ENCODE measurements at places on chromosomes 4 and X.

GRCh38 chrX:18946157-18946556 lies 37.8 kb downstream of the PHKA2 start:
- no peak for DNase-seq

GRCh38 chr4:185244763-185245162 lies 35.4 kb downstream of the SNX25 start:
- DNase-seq, result no peak

DNA sequence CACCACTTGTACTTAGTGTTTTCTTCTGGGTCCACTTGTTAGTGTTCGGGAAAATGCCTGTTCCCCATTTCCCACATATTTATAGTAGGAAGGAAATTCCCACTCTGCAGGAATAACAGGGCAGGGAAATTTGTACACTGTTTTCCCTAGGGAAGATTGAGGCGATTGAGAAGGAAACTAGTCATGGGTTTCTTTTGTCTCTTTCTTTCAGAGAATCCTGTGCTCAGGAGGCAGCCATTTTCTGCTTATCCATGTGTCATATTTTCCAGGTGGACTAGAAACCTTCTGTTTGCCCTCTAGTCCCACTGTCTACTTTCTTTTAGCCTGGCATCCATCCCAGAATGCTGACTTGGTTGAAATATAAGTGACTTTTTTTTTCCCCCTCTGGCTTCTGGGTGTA lies 299.1 kb upstream of the ANKRD50 start:
- no peak for DNase-seq

DNA sequence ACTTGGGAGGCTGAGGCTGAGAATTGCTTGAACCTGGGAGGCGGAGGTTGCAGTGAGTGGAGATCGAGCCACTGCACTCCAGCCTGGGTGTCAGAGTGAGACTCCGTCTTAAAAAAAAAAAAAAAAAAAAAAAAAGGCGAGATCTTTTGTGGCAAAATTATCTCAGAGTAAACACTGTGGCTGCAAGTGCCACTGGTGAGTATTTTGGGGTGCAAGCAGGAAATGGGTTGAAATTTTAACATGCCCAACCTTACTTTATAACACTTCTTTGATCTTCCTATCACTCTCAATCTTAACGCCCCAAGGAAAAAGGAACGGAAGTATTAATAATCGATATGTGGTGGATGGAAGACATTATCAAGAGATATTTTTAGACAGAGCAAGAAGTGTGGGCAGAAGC lies 32.1 kb downstream of the SLC34A2 start:
- DNase-seq, result no peak

DNA sequence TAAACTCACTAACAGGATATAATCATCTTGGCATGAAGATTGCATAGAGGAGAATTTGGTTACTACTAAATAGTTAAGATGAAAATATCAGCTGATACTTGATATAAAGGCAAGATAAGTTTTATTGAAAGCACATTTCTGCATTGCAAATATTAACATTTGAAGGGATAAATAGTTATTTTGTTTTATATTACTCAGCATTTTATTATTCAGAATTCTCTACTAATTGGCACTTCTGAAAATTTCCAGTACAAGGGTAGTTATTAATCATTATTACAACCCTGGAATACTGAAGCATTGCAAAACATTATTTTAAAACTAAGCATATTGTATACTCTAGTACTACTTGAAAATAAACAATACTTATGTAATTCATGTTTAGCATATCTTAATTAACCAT lies 32.7 kb upstream of the AREG start:
- DNase-seq, result no peak

GRCh38 chrX:132744470-132744869 lies 214.0 kb downstream of the HS6ST2 start:
- DNase-seq, result no peak

All from NCI-H1105 treated with DMSO at 0.1 percent for 48 hours (cell line).